ENCODE measurements at places on chromosomes 1 and 21.
A peak's percentile ranks its signal among the peaks of the same experiment; 100 is the strongest.

DNA sequence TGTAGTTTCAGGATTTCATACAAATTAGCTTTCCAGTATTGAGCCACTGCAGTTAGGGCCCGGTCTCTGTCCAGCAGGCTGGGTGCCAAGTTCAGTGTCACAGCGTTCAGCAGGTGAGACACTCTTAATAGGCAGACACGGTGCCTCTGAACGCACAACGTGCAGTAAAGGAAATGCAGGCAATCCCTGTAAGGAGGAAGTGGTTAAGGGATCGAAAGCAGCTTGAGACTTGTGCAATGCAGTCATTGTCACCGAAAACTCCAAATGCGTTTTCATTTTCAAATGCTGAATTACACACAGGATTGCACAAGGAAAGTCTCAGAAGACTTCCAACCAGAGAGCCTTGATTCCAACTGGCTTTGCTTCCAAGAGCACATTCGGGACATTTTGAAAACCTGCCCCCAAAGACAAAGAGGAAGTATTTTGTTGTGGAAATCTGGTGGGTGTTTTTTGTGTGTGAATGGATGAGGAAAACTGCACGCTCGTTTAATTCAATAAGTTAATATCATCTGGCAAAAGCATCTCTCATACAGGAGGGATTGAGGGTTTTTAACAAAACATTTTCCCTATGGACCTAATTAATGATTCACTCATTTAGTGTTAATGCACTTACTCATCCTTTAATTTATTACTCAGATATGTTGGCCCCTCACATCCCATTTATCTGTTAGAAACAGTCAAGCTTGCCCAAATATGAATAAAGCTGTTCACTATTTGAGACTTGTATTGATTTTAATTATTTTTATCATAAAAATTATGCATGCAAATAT is 61.6 kb downstream of the PTGS2 start:
- peak; percentile 98 for DNase-seq

DNA sequence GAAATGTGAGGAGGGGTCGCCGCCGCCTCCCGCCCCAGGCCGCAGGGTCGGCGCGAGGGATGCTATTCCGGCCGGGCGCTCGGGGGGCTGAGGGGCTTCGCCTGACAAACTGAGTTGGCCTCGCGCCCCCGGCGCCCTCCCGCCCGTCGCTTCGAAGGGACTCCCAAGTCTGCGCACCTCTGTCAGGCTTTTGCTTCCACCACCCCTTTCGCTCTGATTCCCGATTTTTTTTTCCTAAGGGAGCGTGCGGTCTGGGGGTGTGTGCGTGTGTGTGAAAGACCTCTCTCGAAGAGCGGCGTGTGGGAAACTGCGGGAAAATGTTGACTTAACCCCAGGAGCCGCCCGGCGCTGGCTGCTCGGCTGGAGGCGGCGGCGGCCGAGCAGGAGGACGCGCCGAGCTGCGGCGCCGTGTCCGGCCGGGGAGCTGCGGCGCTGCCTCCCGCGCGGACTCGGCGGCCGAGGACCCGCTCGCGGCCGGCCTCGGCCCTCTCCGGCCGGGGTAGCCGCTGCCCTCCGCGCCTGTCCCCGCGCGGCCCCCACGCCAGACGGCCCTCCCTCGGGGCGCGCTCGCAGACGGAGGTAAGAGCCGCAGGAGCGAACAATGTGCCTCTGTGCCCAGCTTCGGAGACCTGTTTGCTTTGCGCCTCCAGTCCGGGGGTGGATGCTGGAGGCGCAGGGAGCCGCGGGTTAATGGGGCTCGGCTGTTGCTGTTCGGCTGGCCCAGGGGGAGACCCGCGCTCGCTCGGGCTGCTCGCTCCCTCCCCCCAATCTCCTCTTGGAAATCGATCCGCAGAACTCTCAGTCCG is 1.1 kb downstream of the ADGRL2 start:
- DNase-seq: peak; percentile 32

DNA sequence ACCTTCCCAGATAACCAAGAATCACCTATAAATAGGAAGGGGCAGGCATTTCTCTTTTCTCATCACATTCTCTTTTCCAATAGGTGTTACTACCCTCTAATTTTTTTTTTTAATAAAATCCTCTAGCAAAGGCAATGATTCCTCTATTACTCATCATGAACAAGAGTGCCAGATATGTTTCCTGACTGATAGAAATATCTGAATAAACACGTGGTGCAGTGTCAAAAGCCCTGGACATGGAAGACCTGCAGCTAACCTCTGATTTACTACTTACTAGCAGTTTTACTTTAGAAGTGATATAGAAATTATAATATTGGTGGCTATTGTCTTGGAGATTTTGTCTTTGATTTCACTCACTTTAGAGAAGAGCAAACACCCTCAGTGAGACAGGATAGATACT is 194.6 kb upstream of the SAMSN1 start:
- no peak for DNase-seq

- DNase-seq: no peak
Observed at GRCh38 chr21:42262831-42263231, 43.9 kb downstream of the ABCG1 start.

- no peak for DNase-seq
Observed at GRCh38 chr1:232902774-232903350, 47.5 kb upstream of the NTPCR start.

DNA sequence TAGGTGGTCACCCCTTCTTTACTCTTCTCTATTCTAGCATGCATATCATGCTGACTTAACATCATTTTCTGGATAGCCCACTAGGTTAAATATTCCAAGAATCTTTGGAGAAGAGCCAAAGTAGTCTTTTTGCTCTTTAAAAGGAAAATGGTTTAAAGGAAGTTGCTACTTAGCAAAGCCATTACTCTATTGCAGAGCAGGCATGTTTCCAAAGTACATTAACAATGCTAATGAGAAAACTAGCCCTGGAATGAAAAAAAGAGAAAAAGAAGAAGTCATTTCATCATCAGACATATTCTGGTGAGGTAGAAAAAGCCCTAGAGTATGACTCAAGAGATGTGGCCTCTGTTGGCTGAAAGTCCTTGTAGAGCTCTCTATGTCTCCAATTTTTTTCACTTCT is 74.0 kb downstream of the NUF2 start:
- no peak for DNase-seq

GRCh38 chr1:63943393-63943792 is 169.6 kb downstream of the ROR1 start:
- DNase-seq: no peak

DNA sequence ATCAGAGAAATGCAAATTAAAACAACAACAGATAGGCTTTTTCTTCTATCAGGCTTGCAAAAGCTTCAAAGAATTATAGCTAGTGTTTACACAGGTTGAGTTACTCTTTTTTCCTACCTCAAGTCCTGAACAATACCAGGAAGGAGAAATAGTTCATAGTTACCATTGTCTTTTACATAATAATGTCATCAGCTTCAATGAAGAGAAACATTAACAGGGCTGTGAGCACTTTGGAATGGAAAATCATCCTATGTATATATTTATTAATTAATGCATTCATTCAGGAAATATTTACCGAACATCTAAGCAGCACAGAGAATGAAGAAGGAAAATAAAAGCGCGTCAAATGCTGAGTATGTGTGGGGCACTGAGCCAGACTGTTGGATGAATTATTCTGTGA is 197.3 kb downstream of the ZBTB18 start:
- no peak for DNase-seq

- DNase-seq: no peak
Observed at GRCh38 chr1:101237229-101237837, 514 bp downstream of the S1PR1 start.

DNA sequence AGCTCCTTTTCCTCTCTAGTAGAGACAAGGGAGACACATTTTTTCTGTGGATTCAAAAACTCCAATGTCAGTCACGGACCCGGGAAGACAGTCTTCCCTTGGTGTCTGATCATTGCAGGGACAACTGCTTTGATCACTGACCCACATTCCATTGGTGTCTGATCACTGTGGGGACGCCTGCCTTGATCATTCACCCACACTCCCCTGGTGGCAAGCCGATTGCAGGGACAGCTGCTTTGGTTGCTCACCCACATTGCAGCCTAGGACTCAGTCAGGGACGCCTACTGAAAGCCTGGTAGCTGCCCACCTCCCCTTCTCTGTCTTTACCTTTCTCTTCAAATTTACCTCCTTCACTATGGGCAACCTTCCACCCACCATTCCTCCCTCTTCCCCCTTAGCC is 206.6 kb upstream of the DUSP10 start:
- no peak for DNase-seq

- DNase-seq: no peak
Observed at GRCh38 chr1:242515555-242515954, 8.9 kb downstream of the PLD5 start.

DNA sequence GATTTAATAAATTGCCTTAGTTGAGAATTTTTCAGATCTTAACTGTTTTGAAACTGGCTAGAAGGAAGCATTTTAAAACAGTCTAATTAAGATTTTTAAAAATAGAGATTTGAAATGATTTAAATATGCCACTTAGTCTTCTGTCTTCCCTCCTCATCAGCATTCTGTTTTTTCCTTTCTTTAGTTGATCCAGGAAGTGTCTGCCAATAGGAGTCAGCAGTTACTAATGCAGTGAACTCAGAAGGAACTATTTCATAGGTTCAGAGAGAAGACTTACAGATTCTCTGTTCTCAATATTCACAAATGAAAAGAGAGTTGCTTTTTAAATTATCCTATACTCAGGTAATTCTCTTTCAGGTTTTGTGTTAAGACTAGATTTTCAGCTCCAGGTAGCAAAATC is 84.5 kb downstream of the RPS6KC1 start:
- DNase-seq: no peak

DNA sequence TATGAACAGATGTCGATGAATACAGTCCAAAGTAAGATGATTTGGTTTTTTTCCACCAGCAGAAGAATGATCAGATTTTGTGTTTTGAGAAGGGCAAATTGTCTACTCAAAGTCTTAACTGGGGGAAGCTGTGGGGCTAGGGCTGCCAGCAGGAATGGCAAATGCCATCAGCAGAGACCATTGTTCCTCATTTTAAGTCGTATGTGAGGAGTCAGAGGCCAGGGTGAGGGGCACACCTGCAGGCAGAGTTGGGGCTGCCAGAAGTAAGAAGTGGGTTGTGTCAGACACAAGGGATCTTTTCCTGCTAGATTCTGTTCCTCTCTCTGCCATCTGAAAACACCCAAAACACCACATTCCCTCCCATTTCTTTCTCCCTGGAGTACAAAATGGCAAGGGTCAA is 8.7 kb downstream of the PARK7 start:
- DNase-seq: no peak

GRCh38 chr1:55781944-55782482 is 566.8 kb upstream of the USP24 start:
- no peak for DNase-seq

- no peak for DNase-seq
Observed at GRCh38 chr1:35914717-35915116, 16.2 kb upstream of the AGO3 start.

DNA sequence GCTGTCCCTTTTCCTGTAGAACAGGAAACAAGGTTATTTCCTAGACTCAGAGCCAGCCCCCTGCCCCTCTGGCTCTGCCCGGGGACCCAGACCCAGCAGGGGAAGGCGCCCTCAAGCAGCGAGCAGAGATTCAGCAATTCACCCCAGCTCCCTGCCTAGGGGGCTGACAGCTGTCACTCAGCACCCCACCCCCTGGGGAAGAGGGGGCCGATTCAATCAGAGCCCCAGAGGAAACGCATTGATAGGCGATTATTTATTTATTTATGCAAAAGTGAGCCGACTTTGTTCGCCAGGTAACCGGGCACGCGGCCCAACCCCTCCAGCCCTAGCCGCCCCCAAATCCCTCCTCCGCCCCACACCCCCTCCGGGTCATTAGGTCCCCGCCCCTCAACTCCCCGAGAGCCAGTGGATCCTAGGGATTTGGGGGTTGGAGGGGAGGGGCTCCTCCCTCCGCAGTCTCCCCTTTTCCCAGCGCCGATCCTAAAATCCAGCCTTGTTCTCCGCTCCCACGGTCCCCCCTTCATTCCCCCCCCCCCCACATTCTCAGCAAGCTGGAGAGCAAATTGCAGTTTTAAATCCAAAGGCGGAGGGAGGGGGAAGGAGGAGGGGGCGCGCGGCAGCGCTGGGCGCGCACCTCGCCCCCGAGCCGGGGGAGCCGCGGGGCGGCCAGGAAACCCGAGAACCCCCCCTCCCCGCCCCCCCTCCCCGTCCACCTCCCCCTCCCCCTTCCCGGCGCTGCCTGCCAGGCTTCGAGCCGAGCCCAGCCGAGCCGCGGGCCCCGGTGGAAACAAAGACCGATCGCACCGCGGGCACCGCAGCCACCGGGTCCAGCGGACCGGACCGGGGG is 1.3 kb downstream of the AHDC1 start:
- peak; percentile 24 for DNase-seq

GRCh38 chr21:19440792-19441655 is 1037.4 kb upstream of the TMPRSS15 start:
- DNase-seq: no peak

- DNase-seq: no peak
Observed at GRCh38 chr1:35431173-35431599, 126.0 kb downstream of the KIAA0319L start.

GRCh38 chr1:23403735-23404486 is 20.6 kb downstream of the TCEA3 start:
- DNase-seq: peak; percentile 75

DNA sequence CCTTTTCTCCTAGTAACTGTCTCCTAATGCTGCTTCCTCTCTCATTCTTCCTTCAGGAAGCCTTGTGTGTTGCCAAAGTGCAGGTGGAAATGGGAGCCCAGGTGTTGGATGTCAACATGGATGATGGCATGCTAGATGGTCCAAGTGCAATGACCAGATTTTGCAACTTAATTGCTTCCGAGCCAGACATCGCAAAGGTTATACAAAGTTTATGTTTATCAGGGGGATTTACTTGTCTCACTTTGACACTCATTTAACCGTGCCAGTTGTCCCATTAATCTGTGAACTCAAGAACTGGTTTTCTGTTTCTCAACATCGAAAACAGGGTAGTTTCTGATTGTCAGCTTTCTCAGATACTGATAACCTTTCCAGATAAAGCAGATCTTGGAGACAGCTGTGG is 40.4 kb downstream of the MTR start:
- DNase-seq: no peak

DNA sequence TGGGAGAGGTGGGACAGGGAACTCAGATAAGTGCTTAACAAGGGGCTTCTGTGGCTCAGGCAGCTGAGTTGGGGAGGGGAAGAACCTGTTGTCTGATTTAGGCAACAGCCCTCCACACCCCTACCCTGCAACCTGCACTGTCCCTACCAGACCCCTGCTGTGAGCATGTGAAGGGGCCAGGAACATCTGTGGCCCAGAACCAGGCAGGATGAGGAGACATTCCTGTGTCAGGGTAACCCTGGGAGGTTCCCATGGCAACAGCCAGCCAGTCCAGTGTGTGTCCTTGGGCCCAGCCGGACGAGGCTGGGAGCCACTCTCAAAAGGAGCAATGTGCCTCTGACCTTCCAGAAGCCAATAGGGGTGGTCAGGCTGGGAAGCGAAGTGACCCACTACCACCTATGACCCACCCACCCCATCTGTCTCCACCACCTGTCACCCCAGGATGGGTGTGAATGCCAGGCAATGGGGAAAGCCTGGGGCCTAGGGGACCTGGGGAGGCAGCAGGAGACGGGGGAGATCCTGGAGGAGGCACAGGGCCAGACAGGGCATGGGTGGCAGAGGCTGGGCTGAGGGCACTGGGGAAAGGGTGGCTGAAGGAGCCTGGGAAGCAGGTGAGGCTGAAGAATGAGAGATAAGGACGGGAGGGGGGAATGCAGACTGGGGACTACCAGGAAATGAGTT is 5.0 kb upstream of the PMVK start:
- DNase-seq: no peak

GRCh38 chr1:201537028-201537427 is 1.9 kb upstream of the NAV1 start:
- no peak for DNase-seq

All from MM.1S (cell line).